Suppressor macrophage (primary cell): ENCODE measurements at places on chromosomes 1 and 21.

DNA sequence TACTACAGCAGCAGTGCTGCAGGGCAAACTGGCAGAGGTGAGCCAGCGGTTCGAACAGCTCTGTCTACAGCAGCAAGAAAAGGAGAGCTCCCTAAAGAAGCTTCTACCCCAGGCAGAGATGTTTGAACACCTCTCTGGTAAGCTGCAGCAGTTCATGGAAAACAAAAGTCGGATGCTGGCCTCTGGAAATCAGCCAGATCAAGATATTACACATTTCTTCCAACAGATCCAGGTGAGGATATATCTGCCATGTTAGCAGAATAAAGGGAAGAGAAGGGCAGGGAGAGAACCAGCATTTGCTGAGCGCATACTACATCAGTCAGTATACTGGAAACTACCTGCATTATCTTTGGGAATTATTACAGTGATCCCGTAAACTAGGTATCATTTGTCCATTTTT lies 130.0 kb upstream of the BMP8A start:
- no peak for DNase-seq

GRCh38 chr1:85322655-85323054 lies 46.2 kb upstream of the BCL10 start:
- DNase-seq, result no peak

DNA sequence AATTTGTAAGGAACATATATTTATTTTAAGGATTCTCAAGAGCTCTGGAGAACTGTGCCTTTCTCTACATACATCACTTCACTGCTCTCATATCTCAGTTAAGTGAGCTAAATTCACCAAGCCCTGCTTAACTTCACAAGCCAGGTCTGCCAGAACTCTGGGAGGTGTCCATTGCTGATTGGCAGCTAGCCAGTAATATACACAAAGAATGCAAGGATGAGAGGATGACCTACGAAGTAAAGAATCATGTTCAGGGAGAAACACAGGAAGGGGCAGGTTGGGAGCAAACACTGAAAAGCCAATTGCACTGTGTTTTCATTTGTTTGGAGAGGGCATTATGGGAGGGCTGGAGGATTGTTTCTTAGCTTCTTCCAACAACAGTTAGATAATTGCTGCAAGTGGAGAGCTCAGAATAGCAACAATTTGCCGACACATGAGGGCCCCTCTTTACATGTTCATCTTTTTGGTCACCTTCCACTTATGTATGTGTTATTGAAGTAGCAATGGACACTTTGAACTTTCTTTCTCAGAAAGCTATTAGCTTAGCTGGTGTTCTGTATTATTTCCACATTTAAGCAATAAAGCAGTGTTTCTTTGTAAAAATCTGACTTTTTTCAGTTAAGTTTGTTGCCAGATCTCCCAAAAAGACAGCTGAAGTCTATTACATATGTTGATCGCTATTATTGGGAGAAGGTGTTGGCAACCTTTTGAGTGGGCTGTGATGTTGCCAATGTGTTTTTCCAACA lies 254.8 kb downstream of the LTN1 start:
- no peak for DNase-seq

GRCh38 chr21:35648512-35648911 lies 411.8 kb downstream of the SETD4 start:
- no peak for DNase-seq

GRCh38 chr1:160640359-160641123 lies 6.3 kb downstream of the SLAMF1 start:
- no peak for DNase-seq

GRCh38 chr1:9051379-9051778 lies 18.1 kb downstream of the SLC2A5 start:
- no peak for DNase-seq

DNA sequence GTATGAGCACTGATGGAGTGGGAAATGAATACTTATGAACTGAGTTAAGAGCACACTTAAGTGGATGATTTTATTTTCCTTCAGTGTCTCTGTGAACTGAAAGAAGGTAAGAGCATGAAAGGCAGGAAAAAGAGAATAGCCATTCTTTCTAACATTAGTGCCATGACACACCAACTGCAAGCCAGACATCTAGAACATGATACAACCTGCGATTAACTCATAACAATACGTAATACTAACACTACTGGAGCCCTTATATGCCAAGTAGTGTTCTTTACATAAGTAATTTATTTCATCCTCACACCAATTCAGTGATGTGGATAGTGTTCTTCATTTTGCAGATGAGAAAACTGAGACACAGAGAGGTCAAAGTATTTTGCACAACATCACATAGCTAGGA lies 56.7 kb downstream of the PRRX1 start:
- DNase-seq, result no peak

GRCh38 chr1:109687641-109688499 lies at the start of gene GSTM1:
Gene GSTM1, plus strand, starts transcription at chr1:109687817. Its CDS starts 57 bp downstream, at chr1:109687874.
- DNase-seq, result peak; percentile 79

GRCh38 chr1:174005032-174005431 lies 17.1 kb downstream of the RC3H1 start:
- no peak for DNase-seq

DNA sequence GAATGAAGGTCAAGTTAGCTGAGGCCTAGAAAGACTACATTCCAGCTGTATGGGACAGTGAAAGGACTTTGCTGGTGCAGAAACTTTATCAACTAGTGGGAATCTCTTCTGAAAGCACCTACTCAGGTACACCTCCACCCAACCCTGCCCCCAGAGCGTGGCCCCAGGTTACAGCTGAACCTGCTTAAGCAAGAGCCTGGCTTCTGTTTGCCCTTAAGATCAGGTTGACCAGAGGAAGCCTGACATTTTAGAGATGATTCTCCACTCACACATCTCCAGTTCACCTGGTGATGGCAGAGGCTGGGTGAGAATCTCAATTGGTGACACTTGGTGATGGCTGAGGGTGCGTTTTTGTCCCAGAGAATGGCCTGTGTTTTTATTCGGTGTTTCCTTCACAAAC lies 24.0 kb downstream of the ELAPOR1 start:
- DNase-seq, result no peak

DNA sequence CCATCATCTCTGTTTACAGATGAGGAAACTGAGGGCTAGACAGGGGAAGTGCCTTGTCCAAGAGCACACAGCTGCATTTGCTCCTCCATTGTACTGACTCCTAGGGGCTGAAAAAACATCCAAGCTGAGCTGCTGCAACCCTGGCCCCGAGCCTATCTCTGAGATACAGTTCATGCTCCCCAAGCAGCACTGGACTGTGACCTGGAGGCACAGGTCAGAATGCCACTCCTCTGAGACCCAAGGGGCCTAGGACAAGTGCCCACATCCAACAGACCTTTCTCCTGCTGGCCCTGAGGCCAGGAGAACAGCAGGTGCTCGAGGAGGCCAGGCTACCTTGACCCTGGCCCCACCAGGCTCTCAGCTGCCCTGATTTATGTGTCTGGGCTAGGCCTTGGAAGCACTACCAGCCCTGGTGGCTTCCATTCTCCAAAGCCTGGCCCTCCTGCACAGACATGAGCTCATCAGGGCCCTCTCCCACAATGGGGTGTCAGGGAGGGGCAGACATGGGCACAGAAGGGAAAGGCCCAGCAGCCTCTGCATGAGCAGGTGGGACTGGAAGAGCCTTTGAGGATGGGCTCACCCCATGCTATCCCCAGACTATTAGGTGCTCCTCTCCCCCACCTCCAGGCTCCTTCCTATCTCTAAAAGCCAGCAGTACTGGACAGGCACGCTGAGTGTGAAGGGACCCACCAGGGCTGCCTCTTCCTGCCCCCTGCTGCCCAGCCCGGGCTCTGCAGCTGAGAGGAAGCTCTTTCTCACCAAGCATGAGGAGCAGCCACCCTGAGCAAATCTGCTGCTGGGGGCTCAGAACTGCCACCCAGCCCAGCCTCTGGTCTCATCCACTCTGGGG lies 18.8 kb downstream of the ADGRB2 start:
- DNase-seq, result peak; percentile 70

GRCh38 chr1:106727171-106727570 lies 329.3 kb upstream of the PRMT6 start:
- no peak for DNase-seq

- no peak for DNase-seq
Observed at GRCh38 chr1:209485751-209486150, 97.8 kb upstream of the CAMK1G start.

- no peak for DNase-seq
Observed at GRCh38 chr21:39579734-39580332, 32.9 kb upstream of the B3GALT5 start.

GRCh38 chr21:15616864-15617574 lies 112.8 kb upstream of the USP25 start:
- DNase-seq, result no peak

GRCh38 chr1:101175466-101175865 lies 61.4 kb upstream of the S1PR1 start:
- no peak for DNase-seq

DNA sequence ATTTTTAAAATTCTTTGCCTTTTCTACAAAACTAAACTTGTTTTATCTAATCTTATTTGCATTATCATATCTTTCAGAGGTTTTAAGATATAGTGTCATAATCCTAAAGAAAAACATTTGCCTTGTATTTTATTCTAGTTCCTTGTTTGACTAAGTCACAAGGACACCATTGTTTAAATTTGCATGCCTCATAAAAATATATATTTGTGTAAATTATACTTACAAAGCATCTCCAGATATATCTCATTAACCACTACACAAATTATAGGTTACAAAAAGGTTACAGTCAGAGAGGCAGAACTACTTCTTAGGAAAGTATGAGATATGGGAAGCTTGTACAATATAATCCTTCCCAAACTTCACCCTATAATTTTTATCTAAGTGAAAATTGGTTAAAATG lies 4.2 kb upstream of the RGS13 start:
- no peak for DNase-seq

DNA sequence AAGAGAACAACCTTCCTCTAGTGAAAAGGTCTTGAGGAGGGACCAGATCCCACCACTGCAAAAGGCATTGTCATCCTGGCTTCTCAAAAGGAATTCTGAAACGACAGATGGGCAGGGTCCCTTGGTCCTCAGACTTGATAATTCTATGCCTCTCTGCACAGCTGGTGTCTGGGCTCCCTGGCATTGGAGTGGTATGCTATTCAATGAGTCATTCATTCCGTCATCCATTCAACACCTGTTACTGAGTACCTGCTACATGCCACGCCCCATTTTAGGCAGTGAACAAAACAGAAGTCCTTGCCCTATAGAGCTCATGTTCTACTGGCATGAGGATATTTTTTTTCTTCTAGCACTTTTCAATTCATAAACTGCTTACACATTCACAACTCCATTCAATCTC lies 45.8 kb upstream of the HMGB4 start:
- DNase-seq, result no peak

GRCh38 chr1:78255383-78255782 lies 209.6 kb downstream of the GIPC2 start:
- DNase-seq, result no peak

DNA sequence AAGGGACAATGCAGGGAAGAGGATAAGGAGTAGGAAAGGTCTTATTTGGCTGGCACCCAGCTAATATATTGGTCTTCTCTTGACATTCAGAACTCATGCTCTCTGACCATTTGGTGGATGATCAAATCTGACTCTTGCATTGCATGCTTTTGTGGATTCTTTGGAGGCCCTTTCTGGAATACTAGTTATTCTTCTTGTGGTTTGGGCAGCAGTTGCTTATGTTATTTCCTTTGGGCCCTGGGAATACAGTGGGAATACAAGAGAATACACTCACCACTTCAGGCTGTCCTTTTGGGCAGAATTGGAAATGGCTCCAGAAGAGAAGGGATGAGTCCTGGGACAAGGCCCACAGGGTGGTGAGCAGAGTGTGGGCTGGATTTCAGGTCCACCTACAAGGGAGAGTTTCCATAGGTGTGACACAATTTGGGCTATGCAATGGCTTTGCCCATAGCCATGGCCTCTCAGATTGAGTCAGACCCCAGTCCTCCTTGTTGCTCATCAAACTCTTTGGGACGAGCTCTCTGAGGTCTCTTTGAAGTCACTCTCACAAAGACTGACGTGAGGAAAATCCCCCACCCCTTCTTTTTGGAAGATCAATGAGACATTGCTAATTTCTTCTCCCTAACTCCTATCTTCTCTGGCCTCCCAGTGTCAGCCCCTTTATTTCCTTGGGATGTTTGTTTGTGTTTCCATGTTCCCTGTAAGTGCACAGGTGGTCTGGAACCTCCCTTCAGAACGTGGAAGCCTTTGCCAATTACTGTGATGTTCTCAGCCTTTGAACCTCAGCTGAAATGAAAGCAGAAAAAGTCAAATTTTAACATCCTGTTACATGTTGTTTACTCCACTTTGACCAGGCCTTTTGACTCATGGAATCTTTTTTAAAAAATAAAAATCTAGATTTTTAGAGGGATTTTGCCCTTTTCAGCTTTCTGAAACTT lies 19.4 kb downstream of the HSD11B1 start:
- DNase-seq, result no peak

DNA sequence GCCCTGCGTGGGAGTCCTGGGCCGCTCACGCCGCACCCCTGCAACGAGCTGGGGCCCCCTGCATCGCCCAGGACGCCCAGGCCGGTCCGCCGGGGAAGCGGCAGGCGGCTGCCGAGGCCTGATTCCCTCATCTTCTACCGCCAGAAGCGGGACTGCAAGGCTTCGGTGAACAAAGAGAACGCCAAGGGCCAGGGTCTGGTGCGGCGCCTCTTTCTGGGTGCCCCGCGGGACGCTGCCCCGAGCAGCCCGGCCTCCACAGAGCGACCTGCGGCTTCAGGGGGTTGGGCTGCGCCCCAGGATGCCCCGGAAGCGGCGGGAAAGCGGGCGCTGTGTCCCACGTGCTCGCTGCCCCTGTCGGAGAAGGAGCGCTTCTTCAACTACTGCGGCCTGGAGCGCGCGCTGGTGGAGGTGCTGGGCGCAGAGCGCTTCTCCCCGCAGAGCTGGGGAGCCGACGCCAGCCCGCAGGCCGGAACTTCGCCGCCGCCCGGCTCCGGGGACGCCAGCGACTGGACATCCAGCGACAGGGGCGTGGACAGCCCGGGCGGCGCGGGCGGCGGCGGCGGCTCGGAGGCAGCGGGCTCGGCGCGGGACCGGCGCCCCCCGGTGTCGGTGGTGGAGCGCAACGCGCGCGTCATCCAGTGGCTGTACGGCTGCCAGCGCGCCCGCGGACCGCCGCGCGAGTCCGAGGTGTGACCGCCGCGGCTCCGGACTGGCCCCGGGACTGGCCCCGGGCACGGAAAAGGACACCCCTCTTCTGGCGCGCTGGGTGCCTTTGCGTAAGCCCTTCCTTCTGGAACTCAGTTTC lies 2.7 kb downstream of the FAM110D start:
- peak; percentile 57 for DNase-seq

GRCh38 chr1:208837242-208837641 lies 593.1 kb upstream of the PLXNA2 start:
- DNase-seq, result no peak

GRCh38 chr1:33880305-33880704 lies 16.4 kb downstream of the HMGB4 start:
- DNase-seq, result no peak

- no peak for DNase-seq
Observed at GRCh38 chr1:213264531-213264930, 213.5 kb downstream of the RPS6KC1 start.

DNA sequence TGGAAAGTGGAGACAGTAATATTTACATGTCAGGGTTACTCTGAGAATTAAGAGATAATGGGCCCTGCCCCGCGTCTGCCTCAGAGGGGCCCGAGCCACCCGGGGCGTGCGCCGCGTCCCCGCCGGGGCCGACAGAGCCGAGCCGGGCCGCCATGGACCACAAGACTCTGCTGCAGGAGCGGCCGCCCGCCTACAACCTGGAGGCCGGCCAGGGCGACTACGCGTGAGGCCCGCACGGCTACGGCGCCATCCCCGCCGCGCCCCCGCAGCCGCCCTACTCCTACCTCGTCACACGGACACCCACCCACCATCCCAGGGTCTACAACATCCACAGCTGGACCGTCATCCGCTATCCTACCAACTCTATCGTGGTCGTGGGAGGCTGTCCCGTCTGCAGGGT lies 35.1 kb upstream of the LRRC39 start:
- DNase-seq, result no peak
